ENCODE measurements at places on chromosomes 16 and 17.

- DNase-seq: no peak
These were observed 109.9 kb downstream of the GNAO1 start for GRCh38 chr16:56300891-56301850.

DNA sequence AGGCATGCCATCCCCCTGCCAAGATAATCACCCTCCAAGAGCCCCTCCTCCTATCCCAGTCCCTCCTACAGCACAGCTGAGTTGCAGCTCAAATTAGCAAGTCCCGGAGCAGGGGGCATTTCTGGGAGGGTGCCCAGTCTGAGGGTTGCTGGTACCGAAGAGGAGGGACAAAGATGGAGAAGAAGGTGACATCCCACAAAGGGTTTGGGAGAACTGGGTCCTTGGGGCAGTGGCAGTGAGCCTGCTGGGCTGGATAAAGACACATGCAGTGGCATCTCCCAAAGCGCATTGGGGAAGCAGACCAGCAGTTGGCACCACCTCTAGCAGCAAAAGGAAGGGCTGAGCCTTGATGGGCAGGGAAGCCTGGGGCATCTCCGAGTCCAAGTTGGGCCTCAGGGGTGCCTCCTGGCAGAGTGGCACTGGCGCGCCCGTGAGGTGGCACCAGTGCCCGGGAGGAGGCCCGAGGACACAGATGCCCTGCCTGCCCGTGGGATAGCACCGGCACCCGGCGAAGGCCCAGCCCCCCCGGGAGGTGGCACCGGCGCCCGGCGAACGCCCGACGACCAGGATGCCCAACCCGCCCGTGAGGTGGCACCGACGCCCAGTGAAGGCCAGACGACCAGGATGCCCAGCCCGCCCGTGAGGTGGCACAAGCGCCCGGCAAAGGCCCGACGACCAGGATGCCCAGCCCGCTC is 622 bp downstream of the TOM1L2 start:
- DNase-seq: no peak

DNA sequence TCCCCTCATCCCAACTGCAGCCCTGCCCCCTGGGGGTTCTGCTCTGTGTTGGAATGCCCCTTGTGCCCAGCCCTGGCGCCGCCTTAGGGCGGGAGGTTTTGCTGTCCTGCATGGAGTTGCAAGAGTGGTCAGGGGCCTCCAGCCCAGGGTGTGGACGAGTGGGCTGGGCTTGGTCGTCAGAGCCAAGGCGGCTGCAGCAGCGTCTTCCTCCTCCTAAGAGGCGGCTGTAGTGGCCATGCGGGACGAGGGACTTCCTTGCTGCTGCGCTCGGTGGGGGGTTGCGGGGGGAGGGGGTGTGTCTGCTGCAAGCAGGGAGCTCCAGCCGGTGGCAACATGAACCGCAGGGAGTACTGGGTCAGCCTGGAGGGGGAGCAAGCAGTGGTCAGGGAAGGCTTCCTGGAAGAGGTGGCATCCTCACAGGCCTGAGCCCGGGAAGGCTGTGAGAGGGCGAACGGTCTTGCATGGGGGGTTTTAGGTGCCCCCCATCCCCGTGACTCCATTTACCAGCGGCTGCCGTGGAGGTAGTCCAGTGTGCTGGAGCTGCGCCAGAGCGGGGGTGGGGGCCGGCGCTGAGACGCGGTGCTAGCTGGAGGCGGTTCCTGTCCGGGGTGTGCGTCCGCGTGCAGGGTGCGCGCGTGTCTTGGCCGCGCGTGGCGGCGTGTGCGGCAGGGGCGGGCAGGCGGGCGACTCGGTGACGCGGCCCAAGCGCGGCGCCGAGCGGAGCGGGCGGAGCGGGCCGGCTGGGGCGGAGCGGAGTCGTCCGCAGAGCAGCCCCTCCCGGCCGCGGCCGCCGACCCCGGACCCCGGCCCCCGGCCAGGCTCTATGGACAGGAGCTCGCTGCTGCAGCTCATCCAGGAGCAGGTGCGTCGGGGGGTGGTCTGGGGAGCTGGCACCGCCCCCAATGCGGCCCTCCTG is at the start of gene RHBDL1:
Gene RHBDL1, plus strand, starts transcription at position 704 of the 916 bp plus-strand sequence. Its CDS starts 120 bp downstream, at position 824.
- DNase-seq: peak; percentile 78

DNA sequence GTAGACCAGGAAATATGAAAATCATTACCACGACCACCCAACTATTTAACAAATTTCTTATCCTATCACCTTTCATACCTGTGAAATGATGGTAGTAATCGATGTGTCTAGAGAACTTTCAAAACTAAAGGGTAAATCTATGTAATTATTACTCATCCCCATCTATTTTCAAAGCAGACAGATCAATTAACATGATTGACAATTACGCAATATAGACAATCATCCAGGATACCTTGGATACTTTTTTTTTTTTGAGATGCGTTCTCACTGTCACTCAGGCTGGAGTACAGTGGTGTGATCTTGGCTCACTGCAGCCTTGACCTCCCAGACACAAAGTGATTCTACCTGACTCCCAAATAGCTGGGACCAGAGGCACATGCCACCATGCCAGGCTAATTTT is 4.0 kb upstream of the C16orf46 start:
- no peak for DNase-seq

- no peak for DNase-seq
These were observed 8.6 kb downstream of the BAHCC1 start for GRCh38 chr17:81403671-81404534.

- no peak for DNase-seq
These were observed 26.4 kb downstream of the LDAF1 start for GRCh38 chr16:21184834-21185233.

GRCh38 chr16:10880594-10881452 is 3.8 kb downstream of the CIITA start:
- no peak for DNase-seq

DNA sequence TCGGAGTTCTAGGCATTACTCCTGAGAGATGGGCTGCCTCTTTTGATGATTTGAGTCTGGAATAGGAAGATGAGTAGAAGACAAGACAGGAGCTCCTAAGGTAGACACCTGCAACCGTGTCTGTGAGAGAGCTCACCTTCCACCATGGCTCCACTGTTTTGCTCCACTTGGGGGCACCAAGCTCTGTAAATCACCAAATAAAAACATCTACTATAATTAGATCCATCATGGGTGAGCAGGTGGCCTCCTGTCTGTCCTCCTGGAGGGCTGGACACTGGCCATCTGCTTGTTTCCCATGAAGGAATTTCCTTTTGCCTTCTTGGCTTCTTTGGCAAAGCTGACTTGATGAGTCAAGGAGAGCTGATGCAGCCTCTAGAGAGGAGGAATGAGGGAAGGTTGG is 179.0 kb downstream of the HAPSTR1 start:
- peak; percentile 87 for DNase-seq

DNA sequence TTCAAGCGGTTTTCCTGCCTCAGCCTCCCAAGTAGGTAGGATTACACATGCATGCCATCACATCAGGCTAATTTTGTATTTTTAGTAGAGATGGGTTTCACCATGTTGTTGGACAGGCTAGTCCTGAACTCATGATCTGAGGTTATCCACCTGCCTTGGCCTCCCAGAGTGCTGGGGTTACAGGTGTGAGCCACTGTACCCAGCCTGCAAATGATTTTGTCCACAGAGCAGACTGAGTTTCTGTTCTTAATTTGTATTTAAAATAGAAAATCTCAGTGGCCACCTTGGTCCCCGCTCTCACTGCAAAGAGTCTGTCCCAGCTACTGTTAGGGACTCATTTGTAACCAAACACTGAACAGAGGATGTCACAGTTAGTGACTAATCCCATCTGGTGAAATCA is 415.7 kb upstream of the RBFOX1 start:
- DNase-seq: no peak

GRCh38 chr16:65845466-65846209 is 520.9 kb upstream of the CDH5 start:
- no peak for DNase-seq

GRCh38 chr16:81530814-81531213 is 86.2 kb downstream of the CMIP start:
- no peak for DNase-seq

Measured in WERI-Rb-1 (cell line).